ENCODE measurements at places on chromosomes 11 and 22.

DNA sequence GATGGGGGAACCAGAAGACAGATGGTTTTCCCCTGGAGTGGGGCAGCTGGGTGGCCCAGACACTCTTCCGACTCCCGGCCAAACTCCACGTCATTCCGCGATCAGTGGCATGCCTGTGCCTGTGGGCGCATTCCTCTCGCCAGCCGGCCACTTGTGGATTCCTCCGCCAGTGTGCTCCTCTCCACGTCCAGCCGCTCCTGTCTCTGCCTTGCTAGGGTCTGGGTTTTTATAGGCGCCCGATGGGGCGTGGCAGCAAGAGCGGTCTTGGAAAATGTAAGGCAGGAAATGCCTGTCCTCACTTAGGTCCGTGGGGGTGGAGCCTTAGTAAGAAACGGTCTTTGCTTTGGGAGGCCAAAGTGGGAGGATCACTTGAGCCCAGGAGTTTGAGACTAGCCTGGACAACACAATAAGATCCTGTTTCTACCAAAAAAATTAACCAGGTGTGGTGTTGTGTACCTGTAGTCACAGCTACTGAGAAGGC is 81.6 kb upstream of the SEPTIN5 start:
- DNase-seq = no peak

GRCh38 chr11:35235936-35236666 is 97.1 kb downstream of the CD44 start:
- no peak for DNase-seq

DNA sequence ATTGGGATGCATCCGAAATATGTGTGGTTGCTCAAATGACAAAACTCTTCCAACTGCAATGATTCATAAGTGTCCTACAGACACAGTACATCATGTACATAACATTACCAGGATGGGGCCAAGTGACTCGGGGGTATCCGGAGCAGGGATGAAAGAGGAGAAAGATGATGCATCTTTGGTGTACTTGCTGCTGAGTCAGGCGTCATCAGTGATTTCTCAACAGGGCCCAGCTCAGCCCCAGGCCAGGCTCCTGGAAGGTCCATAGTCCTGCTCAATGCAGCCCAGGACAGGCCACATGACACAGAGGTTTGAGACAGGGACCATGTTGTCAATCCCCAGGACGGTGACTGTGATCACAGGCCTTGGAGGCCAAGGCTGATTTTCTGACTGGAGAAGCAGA is 59.3 kb downstream of the GGTLC2 start:
- no peak for DNase-seq

- DNase-seq = peak; percentile 18
These were observed 19.6 kb downstream of the RNF121 start for GRCh38 chr11:71948314-71949027.

DNA sequence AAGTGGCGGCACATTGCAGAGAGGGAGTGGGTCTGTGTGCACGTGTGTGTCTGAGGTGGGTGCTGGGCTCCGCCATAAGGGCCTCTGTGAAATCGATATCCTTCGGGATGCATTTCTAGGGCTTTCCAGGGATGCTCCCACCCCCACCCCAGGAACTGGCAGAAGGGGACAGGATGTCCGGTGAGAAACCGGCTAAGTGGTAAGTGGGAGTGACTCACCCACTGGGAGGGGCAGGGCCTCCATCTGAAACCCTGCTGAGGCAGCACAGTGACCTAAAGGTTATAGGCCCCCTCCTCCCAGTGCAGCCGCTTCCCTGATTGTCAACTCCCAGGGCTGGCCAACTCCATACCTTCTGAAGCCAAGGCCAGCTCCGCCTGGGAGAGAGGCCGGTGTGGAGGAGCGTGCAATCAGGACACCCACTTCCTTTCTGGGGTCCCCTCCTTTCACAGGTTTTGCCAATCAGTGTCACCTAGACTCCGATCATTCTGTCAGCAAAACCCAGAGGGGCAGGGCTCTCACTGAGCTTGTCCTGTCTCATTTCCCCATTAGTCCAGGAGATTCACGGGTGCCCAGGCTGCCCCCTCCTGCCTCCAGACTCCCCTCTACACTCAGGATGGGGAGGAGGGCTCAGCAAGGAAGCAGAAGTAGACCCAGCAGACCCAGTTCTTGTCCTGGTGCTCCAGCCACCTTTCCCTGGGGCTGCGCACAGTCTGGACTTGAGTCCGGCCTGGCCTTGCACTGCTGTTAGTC is 44.5 kb downstream of the NECTIN1 start:
- peak; percentile 85 for DNase-seq

GRCh38 chr22:19730655-19731360 is 7.5 kb downstream of the GP1BB start:
- peak; percentile 72 for DNase-seq

- DNase-seq = peak; percentile 75
These were observed 114.1 kb downstream of the LARGE1 start for GRCh38 chr22:33806191-33806590.

DNA sequence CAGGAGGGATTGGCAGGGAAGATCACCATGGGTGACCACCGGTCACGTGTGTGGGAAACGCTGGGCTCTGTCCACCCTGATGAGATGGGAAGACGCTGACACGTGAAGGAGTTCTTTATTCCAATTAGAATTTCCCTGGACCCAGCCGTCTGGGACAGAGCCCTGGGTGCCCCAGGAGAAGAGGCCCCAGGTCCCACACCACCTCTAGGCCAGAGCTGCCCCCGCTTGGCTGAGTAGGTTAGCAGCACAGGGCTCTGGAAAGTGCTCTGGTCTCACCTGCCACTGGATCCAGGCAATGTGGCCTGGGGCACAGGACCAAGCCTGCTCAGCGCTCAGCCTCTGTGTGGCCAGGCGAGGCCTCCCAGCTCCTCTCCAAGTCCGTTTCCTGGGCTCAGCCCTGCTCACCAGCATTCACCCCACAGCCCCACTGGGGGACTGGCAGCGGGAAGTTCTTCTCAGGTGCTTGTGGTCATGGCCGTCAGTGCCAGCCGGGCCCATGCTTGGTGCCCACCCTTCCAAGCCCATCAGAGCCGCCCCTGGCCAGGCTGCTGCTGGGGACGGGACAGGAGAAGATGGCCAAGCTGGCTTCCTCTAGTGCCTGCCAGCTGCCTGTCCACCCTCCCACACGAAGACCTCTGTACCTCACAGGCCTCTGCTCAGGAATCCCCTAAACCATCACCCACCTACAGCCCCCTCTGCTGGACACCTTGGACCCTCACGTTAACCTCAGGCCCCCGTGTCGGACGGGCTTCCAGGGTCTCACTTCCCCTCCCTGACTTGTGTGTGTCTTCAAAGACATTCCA is 62.5 kb upstream of the FGF3 start:
- no peak for DNase-seq

GRCh38 chr11:26712497-26712896 is 9.4 kb downstream of the SLC5A12 start:
- DNase-seq = peak; percentile 30

DNA sequence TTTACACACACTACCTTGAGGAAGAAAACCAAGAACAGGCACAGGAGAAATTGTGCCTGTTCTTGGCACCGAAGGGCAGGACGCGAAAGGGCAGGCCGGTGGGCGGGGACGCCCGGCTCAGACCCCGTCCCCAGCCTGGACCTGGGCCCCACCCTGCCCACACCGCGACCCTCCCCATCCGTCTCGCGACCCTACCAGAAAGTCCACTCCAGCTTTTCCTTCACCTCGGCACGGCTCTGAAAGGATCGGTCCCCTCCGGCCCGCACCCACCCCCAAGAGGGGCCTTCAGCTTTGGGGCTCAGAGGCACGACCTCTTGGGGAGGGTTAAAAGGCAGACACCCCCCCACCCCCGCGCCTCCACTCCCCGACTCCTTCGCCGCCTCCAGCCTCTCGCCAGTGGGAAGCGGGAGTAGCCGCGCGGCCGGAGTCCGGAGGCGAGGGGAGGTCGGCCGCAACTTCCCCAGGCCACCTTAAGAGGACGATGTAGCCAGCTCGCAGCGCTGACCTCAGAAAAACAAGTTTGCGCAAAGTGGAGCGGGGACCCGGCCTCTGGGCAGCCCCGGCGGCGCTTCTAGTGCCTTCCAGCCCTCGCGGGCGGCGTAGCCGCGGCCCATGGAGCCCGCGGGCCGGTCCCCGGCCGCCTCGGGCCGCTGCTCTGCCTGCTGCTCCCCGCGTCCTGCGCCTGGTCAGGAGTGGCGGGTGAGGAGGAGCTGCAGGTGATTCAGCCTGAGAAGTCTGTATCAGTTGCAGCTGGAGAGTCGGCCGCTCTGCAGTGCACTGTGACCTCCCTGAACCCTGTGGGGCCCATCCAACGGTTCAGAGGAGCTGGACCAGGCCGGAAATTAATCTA is 4.4 kb downstream of the SEC14L6 start:
- DNase-seq = peak; percentile 2

GRCh38 chr22:26236991-26237390 is 67.7 kb downstream of the SEZ6L start:
- DNase-seq = no peak

- DNase-seq = no peak
These were observed 39.6 kb upstream of the CTTN start for GRCh38 chr11:70358753-70359152.

GRCh38 chr11:126438272-126438671 is 82.8 kb downstream of the ST3GAL4 start:
- DNase-seq = no peak

- peak; percentile 22 for DNase-seq
These were observed 4.0 kb downstream of the NPAT start for GRCh38 chr11:108218455-108218854.

- peak; percentile 41 for DNase-seq
These were observed 37.6 kb upstream of the DKK3 start for GRCh38 chr11:12045914-12046635.

- no peak for DNase-seq
These were observed 102.3 kb upstream of the DRD2 start for GRCh38 chr11:113577356-113578032.

GRCh38 chr22:19879246-19879570 is 24.5 kb upstream of the GNB1L start:
- no peak for DNase-seq

GRCh38 chr11:122102426-122102825 is 13.6 kb downstream of the BLID start:
- no peak for DNase-seq

- no peak for DNase-seq
These were observed 6.6 kb downstream of the TRIM34 start for GRCh38 chr11:5631417-5631816.

DNA sequence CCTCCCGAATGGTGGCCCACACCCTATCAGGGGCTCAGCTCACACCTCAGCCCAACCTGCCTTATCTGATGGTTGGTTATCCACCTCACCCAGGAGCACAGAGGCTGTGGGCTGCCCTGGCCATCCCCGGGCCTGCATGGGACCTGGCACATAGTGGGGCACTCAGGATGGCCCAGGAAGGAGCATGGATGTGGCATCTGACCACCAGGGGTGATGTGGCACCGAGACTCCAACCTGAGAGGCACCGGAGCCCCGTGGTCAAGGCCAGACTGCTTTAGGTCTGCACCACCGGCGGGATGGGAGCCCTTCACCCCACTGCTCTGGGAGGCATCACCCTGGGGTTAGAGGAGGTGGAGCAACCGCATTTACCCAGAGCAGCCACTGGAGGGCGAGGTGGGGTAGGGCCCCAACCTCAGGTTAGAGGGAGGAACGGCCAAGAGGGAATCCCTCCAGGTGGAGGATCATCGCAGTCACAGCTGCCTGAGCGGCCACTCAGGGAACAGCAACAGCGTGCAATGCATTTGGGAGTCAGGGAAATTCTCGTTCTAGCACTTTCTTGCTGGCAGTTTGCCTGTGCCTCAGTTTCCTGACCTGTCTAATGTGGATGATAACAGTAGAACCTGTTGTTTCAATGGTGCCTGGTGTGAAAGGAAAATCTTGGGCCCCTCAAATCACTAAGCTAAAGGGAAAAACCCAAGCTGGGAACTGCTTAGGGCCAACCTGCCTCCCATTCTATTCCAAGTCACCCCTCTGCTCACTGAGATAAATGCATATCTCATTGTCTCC is 52.9 kb upstream of the CARS1 start:
- peak; percentile 26 for DNase-seq

- no peak for DNase-seq
These were observed 19.3 kb downstream of the CACNA1I start for GRCh38 chr22:39589875-39590274.

GRCh38 chr11:44886790-44887140 is 63.9 kb downstream of the TP53I11 start:
- peak; percentile 78 for DNase-seq

DNA sequence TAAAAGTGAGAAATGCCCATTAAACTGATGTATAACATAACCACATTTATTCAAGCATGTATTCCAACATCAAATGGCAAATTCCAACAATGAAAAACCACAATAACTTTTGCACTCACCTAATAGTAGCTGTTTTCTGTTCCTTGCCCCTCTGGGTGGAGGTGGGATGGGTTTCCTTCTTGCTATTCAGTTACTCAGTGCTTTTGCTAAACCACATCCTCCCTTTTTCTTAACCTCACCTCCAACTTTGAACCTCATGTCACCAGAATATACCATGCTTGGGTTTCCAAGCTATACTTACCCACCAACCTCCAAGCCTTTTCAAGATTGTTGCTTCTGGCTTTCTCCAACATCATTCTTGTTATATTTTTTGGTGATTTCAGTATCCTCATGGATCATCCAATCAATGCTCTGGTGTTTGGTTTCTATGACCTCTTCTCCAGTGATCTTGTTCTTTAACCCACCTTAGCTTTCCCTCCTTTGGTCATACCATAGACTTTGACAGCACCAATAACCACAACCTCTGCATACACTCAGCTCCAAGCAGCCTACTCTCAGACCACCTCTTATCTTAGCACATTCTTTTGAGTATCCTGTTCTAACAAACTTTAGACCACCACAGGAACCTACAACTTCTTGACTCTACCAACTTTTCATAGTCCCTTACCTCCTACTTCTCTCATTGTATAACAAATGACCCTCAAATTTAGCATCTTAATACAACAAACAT is 3.2 kb upstream of the CCDC15 start:
- DNase-seq = no peak

- DNase-seq = no peak
These were observed 44.7 kb downstream of the ABTB2 start for GRCh38 chr11:34313099-34313517.

DNA sequence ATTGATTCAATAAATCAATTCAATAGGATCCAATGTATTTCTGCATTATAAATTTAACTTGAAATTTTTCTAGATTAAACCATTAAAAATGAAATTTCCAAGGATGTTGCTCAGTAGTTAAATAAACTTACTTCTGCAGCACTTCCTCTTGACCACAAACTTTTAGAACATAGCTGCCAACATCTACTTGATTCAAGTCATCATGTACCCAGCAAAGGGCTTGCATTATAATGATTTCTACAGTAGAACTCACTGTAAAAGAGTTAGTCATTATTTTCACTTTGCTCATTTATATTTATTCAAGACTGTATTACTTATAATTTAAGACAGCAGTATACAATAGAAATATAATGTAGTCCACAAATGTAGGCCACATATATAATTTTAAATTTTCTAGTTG is 59.2 kb downstream of the PIK3C2A start:
- DNase-seq = no peak

DNA sequence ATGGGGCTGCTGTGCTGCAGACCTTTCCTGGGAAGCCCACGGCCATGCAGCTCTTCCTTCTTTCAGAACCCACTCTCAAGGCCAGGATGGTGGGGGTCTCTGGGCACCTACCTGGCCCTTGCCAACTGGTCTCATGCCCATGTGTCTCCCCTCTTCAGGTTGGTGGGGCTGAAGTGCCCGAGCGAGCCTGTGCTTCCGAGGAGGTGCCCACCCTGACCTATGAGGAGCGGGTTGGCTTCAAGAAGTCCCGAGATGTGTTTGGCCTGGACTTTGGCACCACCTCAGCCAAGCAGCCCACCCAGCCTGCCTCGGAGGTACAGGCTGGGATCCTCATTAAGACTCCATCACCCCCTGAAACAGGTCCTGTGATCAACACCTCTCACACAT is 9.9 kb downstream of the THAP7 start:
- DNase-seq = no peak

GRCh38 chr22:39287076-39287725 is 32.2 kb downstream of the RPL3 start:
- DNase-seq = peak; percentile 81
